ENCODE measurements at places on chromosomes 13 and 19.

DNA sequence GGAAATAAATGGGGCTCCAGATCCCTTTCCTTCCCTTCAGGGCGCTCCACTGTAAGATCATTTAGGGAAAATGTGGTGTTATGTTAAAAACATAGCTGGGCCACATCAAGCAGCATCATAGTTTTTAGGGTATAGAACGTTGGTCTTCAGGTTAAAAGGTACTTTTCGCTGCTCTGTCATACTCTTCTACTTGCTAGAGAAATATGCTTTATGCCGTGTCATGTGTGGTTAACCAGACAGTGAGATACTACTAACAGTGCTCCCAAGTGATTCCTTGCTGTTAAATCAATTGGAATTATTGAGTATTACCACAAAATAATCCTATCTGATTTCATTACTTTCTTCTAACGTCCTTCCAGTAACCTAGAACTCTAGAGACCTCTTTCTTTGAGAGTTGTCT, 1.1 kb upstream of the NDFIP2 start:
- DNase-seq, result no peak

DNA sequence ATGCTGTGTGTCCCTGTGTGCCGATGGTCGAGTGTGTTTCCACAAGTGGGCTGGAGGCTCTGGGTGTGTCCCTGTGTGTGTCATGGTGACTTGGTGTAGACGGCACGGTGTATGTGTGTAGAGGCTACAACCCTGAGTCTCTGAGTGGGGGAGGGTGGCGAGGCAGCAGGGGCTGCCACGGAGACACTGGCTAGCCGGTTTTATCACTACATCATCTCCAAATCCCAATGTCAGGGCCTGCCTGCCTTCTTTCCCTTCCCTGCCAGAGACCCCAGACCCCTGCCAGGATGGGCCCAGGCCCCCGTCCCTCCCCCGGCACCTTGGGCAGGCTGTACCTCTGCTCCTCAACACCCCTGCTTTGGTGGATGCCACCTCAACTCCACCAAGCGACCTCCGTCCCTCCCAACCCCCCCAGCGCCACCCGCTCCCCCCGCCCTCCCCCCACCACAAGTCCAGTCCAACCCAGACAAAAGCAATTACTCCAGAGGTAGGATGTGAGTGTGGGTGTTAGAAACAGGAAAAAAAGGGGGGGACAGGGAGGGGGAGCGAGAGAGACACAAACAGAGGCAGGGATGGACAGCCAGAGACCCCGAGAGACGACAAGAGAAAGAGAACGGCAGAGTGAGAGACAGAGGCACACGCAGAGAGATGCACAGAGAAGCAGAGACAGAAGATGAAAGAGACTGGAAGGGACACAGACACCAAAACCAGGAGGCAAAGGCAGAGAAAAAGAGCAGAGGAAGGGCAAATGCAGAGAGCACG, 21.6 kb upstream of the POU2F2 start:
- no peak for DNase-seq

- no peak for DNase-seq
Observed at GRCh38 chr13:79522583-79522982, 41.6 kb downstream of the NDFIP2 start.

DNA sequence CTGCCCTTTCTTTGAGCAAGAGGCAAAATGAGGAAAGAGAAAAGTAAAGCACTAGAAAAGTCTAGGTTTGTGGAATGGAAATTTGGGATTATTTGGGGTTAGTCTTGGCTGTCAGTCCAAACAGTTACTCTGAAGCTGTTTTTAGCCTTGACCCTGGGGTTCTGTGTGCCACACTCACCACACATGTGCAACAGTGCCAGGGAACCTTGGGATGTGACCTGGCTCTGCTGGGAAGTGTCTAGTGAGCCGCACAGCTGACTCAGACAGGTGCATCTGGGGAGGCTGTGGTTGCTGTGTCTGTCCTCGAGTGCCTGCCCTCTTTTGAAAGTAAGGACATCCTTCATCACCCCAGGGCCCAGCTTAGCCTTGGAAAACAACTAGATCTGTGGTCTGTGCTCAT, 15.8 kb downstream of the MICOS13 start:
- no peak for DNase-seq

DNA sequence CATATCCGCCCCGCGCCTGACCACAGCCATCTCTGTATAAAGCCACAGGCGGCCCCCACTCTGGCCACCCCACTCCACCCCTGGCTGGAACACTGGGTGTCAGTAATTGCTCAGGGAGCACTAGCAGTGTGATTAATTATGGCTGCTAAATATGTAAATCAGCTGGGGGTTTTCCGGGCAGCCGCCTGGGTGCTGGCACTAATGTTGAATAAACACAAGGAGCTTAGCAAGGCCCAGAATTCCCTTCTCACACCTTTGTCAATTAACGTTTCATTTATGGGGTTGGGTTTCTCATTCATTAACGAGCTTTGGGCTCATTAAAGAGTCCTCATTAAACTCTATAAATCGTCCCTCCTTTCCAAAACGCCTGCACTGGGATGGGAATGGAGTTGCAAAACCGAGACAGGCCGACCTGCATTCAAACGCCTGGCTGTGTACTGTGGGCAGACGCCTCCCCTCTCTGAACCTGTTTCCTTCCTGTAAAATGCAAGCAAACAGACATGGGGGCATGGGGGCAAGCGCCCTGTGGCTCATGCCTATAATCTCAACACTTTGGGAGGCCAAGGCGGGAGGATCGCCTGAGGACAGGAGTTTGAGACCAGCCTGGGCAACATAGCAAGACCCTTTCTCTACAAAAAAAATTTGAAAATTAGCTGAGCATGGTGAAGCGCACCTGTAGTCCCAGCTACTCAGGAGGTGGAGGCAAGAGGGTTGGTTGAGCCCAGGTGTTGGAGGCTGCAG, 17.7 kb upstream of the OLFM2 start:
- no peak for DNase-seq

DNA sequence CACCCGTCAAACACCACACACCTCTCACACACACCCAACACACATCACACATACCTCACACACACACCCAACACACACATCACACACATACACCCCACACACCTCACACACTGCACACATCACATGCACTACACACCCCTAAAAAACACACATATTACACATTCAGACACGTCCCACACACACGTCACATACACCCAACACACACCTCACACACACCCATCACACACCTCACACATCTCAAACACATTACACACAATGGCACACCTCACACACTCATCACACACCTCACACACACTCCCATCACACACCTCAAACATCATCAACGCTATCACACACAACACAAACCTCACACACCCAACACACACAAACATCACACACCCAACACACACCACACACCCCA, 133.1 kb downstream of the CRYL1 start:
- no peak for DNase-seq

DNA sequence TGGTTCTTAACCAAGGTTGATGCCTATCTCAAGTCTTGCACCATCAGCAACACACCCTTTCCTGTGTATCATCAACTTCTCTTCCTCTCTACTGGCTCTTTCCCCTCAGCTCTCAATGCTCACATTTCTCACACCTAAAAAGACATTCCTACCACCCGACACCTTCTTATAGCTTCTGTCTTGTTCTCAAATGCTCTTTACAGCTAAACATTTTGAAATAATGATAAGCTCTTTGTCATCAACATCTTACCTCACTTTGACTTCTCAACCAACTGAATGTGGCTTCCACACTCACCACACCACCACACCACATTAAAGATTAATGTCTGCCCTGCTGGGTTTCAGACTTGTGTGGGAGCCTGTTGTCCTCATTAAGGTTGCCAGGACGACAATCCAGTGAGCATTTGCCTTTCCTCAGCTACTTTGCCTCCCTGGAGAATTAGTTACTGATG, 67.8 kb downstream of the RXFP2 start:
- DNase-seq, result no peak

- no peak for DNase-seq
Observed at GRCh38 chr13:94317063-94317491, 162.4 kb downstream of the DCT start.

- peak; percentile 25 for DNase-seq
Observed at GRCh38 chr19:18519962-18520847, 1.7 kb downstream of the ELL start.

DNA sequence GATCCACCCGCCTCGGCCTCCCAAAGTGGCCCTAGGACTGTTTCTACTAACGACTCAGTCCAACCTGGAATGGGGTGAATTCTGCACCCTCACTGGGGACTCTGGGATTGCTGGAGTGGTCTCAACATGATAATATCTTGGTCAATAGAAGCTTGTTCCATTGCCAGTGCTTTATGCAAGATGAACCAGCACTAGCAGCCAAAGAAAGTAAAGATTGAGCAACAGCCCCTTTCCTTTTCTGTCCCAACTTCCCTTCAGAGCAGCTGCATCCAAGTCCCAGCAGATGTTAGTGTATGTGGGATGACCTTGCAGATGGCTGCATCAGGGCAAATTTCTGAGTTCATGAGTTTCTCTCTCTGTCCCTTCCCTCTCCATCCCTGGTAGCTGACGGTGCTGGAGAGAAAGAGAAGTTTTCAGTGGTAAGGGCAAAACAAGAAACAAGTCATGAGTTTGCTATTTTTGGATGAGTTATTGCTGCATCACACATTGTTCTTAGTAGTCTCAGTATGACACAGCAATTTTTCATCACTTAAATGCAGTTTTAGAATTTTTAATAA, 183.6 kb upstream of the EDNRB start:
- no peak for DNase-seq

GRCh38 chr19:33558151-33558550, 36.6 kb upstream of the PEPD start:
- DNase-seq, result no peak

- DNase-seq, result no peak
Observed at GRCh38 chr13:46386392-46387063, 524 bp downstream of the RUBCNL start.

DNA sequence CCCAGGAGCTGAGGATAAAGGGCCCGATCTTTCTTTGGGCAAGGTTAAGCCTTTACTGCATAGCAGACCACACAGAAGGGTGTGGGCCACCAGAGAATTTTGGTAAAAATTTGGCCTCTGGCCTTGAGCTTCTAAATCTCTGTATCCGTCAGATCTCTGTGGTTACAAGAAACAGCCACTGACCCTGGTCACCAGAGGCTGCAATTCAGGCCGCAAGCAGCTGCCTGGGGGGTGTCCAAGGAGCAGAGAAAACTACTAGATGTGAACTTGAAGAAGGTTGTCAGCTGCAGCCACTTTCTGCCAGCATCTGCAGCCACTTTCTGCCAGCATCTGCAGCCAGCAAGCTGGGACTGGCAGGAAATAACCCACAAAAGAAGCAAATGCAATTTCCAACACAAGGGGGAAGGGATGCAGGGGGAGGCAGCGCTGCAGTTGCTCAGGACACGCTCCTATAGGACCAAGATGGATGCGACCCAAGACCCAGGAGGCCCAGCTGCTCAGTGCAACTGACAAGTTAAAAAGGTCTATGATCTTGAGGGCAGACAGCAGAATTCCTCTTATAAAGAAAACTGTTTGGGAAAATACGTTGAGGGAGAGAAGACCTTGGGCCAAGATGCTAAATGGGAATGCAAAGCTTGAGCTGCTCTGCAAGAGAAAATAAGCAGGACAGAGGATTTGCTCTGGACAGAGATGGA, 8.4 kb upstream of the CEACAM19 start:
- no peak for DNase-seq

DNA sequence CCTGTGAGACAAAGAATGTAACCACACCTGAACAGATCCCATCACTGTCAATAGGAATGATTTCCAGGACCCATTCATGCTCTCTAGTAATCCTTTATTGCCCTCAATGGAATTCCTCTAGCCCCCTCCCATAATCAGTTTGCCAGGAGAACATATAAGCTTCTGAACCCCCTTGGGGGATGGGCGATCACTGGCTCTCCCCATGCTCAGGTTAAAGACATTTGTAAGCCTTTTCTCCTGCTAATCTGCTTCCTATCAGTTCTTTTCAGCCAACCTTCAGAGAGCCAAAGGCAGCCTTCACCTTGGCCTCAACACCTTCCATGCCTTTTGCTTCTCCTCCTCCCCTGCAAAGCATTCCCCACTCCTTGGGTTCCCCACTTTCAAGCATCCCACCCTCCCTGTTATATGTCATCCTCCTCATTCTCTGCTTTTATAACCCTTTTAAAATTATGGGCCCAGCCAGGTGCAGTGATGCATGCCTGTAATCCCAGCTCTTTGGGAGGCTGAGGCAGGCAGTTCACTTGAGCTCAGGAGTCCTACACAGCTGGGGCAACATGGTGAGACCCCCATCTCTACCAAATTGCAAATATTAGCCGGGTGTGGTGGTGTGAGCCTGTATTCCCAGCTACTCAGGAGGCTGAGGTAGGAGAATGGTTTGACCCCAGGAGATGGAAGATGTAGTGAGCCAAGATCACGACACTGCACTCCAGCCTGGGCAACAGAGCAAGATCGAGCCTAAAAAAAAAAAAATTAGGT, 12.4 kb downstream of the DPRX start:
- no peak for DNase-seq

DNA sequence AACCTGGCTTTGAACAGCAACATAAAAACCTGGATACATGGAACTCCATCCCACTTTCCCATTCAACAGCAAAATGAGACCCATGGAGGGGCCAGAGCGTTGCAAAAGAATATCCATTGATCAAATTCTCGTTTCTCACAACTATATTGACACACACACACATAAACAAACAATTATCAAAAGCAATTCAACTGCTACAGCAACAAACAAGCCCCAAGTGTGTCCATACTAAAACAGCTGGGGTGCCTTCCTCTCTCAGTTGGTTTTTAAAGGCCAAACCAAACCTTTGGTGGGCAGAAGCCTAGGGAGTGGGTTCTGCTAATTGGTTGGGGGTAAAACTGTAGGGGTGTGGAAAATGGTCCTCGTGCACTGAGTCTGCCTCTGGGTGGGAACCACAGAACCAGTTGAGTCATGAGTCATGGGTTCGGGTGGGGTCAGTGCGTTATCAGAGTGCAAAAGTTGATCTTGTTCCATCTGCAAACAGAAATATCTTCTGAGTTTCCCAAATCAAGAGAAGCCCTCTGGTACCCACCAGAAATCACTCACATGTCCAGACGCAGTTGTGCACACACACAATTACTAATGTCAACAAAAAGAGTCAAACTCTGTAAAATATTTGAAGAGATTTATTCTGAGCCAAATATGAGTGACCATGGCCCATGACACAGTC, 18.5 kb downstream of the GPR42 start:
- DNase-seq, result no peak

GRCh38 chr13:58994077-58994476, 1169.7 kb downstream of the DIAPH3 start:
- DNase-seq, result no peak

DNA sequence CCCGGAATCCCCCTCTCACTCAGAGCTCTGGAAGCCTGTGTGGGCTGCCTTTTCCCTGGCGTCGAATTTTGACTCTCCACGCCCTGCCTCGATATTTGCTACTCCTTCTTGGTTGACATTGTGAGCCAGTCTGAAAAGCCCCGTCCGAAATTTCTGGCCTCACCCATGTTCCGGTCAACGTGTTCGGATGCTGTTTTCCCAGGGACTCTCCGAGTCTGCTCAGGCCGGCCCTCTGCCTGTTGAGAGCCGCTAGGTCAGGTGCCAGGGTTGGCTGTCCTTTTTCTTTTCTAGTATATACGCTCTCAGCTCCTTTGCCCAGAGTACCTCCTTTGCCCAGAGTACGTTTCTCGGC, 6.8 kb upstream of the DGKH start:
- DNase-seq, result no peak

GRCh38 chr19:1112268-1113029, 8.7 kb downstream of the GPX4 start:
- DNase-seq, result no peak

GRCh38 chr13:48542581-48543341, 9.9 kb upstream of the RCBTB2 start:
- DNase-seq, result no peak

GRCh38 chr13:79541426-79542049, 60.6 kb downstream of the NDFIP2 start:
- DNase-seq, result no peak

- no peak for DNase-seq
Observed at GRCh38 chr13:75489502-75490263, 7.7 kb upstream of the TBC1D4 start.

Data from activated T-helper 1 cell treated with anti-CD3 and anti-CD28 coated beads, Interleukin-2, amount 50 U/mL, for 16 hours (primary cell).